ENCODE measurements at places on chromosomes 12 and 14.

GRCh38 chr12:5470703-5471102, 38.8 kb downstream of the NTF3 start:
- DNase-seq = no peak

GRCh38 chr14:24673059-24673458, 39.1 kb upstream of the GZMB start:
- no peak for DNase-seq

DNA sequence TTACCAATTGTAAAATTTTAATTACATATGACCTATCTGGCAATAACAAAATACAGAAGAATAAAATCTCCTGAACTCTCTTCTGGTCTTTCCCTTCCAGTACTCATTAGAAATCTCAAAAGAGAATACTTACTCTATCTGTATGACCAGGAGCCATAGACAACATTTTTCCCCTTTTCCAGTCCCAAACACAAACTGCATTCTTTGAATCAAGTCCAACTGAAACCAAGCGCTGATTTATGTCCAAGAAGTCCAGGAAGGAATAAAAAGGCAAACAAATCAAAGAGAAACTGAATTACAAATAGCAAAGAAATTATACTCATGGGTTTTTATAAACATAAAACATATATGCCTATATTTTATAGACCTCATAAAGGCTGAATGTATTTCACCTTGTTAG, 46.7 kb downstream of the EML5 start:
- DNase-seq = no peak

DNA sequence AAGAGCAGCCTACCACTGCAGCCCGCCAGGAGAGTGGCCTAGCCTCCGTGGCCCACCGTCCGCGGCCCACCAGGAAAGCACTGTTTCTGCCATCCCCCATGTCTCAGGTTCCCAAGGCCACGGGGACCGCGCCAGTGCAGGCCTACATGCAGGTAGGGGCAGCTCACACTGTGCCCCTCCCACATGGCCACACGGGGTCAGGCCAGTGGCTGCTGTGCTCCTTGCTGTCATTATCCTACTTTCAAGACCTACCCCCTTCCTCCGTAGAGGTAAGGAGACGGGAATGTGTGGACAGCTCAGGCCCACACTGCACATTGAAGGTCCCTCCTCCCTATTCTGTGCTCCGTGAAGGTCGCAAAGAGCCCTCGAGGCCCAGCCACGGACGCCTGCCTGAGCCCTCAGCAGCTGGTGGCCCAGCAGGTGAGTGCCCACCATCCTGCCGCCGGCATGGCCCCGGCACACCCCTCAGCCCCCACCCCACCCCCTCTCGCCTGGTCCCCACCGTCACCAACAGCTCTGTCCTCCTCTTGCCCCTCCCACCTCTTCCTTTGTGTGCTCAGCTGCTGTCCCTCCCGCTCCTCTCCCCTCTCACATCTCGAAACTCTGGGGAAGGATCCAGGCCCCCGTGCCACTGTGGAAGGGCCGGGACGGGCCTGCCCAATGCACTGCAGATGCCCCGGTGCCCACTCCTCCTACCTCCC, 10.0 kb downstream of the DDX51 start:
- no peak for DNase-seq

DNA sequence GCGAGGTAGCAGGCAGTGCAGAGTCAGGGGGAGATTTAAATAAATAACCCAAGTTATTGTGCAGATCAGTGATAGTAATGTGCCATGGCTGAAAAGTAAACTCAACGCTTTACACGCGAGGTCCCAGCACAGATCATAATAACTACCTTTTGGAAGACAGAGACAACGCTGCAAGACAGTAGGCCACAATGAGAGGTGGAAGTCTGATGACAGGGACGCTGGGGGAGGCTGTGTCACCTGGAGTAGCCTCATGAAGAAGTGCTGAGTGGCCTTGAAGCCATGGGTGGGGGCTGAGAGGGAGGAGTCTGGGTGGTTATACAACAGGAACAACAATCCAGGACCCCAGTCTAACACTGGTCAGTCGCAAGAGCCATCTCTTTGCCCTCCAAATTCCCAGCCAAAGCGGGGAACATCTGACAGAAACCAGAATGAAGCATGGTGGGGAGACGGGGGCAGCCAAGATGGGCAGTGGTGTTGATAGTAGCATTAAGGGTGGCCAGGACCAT, 28.2 kb downstream of the ANO2 start:
- no peak for DNase-seq

Data from ELR (cell line).